ENCODE measurements at places on chromosomes 11 and 22.

DNA sequence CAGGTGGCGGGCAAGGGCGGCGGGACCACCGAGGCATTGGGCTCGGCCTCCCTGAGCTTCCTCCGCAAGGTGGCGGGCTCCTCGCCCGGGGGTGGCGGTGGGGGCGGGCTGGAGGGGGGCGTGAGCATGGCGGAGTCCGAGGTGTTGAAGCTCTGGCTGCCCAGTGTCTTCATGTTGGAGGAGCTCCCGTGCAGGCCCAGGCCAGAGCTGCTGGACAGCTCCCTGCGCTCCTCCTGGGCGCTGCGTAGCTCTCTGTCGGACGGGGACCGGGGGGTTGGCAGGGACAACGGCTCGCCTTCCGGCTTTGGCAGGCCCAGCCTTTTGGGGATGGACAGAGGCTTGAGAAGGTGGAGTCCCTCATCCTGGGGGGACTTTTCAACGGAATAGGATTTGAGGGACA is 43.9 kb upstream of the BID start:
- no peak for DNase-seq

- no peak for DNase-seq
Observed at GRCh38 chr22:41285441-41285819, 557 bp downstream of the RANGAP1 start.

DNA sequence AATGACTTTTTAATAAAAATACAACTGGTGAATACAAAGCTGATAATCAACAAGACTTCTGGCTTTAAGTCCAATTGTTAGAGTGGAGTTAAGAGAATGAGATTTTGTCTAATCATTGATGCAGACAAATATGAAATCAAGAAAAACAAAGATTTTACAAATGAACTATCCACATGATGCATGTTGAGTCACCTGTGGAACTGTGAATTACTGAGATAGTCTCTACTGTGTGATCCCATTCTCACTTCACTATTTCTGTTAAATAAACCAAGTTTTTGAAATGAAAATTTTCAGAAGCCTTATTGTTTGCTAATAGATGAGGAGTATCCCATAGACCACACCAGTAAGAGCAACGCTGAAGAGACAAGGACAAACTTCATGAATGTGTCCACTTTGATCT is 8.4 kb upstream of the CTSC start:
- no peak for DNase-seq

DNA sequence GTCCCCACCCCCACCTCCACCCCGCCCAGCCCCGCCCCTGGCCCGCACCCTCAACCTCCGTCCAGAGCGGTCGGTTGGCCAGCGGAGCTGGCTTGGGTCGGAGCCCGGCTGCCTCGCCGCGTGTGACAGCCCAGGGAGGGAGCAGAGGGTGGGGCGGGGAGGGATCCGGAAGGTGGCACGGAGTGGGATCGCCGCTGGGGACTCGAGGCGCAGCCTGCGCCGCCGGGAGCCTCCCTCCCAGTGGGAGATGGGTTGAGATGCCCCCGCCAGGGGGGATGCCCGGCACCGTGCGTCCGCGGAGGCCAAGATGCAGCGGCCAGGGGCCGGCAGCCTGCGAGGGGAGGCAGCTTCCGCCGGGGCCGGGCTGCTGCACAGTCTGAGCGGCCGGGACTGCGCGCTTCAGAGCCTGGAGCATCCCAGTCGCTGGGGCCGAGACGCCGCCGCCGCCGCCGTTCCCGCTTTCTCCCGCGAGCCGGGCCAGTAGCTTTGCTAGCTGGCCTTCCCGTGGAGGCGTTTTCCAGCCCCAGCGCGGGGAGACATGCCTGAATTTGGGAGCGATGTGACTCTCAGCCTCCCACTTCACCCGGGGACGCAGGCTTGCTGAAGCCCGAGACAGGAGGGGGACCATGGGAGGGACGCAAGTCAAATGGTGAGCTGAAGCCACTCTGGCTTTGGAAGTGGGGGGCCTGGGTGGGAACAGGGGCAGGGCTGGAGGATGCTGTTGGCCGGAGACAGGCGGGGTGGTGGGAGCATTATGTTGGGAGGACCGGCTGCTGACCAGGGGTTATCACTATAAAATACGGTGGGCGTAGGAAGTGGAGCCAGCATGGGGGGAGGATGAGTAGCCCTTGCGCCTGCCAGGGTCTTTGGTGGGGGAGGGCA is 40.2 kb downstream of the DIXDC1 start:
- no peak for DNase-seq

- DNase-seq: no peak
Observed at GRCh38 chr11:120839846-120840402, 184.0 kb upstream of the TBCEL start.

- no peak for DNase-seq
Observed at GRCh38 chr11:15196704-15197103, 82.0 kb downstream of the INSC start.

DNA sequence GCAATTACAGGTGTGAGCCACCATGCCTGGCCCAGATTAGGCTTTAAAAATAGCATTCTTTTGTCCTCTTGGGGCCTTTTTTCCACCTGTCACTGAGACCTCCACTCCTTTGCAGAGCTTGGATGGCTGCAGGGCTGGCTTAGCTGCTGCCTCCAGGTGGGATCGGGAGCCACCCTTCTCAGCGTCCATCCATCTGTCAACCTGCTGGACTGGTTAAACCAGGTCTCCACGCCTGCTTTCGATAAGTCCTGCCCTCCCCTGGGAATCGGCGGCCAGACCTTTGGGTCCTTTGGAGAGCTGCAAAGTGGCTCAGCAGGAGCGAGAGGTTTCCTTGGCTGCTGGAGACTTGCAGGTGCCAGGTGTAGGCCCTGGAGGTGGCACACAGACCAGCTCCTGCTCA is 23.4 kb upstream of the GRAMD4 start:
- no peak for DNase-seq

DNA sequence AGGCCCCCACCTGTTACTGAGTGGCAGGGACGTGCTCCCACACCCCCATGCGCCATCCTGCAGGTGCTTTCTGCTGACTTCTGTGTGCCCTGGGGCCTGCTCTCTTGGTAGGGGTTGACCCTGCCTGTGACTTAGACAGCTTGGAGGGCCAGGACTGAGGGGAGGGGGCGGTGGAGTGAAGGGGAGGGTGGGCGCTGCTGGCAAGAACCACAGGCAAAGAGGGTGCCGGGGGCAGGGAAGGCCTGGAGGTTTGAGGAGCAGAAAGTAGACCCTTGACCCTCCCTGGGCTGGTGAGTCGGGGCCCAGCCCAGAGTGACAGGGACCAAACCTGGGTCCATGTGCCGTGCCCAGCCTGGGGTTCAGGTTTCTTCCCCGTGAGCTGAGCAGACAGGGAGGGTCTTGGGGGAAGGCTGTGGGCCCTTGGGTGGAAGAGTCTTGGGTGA is 17.8 kb downstream of the KCNQ1 start:
- no peak for DNase-seq

All from AG04449 (cell line).